ENCODE measurements at places on chromosomes 3 and 15.

DNA sequence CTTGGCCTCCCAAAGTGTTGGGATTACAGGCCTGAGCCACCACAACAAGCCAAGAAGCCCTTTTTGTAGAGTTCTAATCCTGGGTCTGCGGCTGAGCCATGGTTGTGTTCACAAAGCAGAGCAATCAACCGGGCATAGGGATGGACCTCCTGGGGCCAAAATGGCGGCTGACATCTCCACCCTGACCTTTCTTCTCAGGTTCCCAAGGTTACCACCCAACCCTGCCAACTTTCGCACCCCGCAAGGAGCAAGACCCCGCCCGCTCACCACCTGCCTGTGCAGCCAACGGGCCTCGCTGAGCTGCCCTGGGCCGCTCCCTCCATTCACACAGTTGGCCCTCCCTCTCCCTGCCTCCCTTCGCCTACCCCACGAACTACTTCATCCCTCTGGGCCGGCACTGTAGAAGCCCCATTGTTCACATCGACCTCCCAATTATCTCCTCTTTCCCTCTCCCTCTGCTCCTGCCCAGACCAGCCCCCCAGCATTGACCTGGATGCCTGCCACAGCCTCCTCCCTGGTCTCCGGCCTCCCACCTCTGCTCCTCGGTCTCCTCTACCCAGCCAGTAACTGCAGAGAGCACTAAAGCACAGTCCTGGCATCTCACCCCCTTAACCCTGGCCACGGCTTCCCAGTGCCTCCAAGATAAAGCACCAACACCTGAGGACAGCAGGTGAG, 62.0 kb upstream of the TFRC start:
- no peak for DNase-seq

DNA sequence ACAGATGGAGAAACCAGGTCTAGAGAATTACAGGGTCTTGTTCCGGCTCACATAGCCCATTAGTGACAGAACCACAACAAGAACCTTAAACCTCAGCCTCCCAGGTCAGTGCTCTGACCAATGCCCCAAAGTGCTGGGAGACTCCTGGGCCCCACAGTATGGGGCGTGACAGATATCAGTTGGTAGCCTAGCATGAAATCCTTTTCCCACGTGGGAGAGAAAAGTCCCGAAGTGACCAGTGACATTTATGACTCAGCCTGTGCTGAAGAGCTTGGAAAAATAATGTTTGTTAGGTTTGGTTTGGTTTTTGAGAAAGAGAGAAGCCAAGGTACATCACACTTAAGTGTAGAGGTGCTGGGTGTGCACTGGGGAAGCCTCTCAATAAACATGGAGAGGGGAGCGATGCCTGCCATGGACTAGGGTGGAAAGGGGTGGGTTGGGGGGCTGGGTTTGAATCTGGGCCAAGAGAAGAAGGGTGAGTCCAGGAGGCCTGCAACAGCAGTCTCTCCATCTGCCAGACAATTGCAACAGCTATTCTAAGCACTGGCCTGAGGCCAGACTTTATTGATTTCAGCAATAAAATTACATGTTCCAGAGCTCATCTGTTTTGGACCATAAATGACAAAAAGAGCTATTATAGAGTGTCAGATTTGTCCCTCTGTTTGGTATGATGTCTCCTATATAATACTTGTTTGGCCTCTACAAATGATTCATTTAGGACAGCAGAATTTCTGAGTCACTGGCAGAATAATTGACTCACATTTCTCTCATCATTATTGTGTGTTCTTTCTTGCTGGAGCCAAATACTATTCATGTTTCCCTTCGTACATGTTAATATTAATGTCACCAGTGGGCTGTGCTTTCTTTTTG, 43.4 kb downstream of the C2CD4A start:
- DNase-seq: peak; percentile 82

DNA sequence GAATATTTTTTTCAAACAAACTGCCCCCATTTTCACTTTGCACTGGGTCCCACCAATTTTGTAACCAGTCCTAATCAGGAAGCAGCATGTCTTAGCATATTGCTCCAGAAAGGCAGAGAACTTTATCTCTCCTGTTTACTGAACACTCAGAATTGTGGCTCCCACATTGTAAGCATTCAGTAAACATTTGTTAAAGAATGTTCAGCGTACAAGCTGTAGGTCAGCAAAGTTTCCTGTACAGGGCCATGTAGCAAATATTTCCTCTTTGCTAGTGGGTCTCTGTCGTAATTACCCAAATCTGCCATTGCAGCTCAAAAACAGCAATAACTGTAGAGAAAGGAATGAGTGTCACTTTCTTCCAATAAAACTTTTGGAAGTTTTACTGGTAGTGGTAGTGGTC, 393.3 kb downstream of the GRM7 start:
- DNase-seq: no peak

DNA sequence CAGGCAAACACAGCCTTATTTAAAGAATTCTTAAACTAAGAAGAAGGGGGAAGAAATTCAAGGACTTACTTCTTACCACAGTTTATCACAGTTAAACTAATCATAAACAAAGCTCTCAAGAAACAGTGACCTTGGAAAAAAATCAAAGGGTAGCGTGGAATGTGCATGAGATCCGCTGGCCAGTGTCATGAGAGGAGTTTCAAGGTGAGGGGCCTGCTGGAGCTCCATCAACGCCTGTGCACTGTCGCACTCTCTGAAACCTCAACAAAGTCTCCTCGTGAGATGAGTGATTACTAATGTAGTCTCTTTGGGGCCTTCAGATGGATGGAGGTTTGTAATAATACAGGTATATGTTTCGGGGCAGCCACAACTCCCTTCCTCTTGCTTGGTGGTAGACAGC, 28.4 kb upstream of the PRICKLE2 start:
- no peak for DNase-seq

- DNase-seq: no peak
These were observed 187.5 kb upstream of the CNTN3 start for GRCh38 chr3:74801924-74802323.

DNA sequence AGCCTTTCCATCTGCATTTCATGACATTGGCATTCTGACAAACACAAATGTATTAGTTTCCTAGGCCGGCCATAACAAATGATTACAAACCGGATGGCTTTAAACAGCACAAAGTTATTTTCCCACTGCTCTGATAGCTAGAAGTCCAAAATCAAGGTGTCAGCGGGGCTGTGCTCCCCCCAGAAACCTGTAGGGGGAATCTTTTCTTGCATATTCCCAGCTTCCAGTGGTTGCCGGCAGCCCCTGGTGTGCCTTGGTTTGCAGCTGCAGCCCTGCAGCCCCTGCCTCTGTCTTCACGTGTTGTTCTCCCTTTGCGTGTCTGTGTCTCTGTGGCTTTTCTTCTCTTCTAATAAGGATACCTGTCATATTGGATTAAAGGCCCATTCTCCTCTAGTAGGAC, 79.0 kb upstream of the CDV3 start:
- DNase-seq: no peak

DNA sequence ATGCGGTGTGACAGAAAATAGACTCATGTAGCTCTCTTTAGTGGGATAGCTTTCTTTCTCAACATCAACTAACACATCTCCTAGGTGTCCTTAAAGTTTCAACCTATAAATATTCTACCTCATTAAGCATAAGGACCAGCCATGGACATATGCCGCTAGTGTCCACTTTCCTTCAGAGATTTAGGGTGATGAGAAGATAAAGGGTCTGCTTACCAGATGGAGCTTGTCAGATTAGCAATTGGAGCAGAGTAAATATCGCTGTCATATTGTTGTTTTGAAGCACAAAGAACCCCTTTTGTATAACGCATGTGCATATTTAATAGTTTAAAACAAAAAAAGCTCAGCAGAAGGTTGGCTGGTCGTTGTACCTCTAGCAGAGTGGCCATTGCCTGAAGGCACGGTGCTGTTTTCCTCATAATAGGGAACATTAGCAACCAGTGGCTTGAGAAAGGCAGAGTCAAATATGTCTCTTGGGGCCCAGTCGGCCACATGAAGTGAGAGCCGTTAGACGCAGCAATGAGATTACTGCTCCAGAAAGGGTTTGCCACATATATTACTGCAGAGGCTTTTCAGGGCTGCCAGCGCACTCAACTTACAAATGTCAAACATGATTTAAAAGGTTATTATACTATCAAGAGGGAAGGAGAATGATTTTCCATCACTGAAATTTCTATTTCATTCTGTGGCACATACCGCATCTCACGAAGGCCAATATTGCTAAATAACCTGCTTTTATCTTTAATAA, 264.2 kb downstream of the ROBO2 start:
- DNase-seq: no peak

DNA sequence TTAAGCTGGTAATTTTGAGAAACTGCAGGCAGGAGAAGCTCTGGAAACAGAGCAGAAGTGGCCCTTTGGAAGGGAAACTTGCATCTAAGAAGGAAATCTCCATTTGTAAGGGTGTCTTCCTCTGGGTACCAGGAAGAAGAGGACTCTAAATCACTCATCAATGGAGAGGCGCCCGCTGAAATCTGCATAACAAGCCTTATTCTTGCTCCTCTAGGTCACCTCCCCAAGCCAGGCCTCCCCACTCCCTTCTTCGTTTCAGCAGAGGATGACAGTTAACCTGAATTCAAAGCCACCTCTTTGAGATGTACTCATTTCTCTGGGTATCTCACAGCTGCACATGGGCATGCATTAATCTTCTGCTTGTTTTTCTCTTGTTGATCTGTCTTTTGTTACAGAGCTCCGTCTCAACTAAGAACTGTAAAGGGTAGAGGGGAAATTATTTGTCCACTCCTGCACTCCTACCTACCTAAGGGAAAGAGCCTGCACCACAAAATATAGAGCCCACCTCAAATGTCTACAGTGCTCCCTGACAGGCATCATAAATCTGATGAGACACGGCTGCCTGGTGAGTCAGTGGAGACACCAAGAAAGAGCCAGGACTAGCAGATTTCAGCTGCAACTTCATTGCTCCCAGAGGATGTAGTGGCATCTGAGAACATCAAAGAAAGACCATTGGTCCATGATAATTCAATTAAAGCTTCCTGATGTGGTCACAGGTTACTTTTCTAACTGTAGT, 51.5 kb downstream of the GABRB3 start:
- DNase-seq: no peak

GRCh38 chr15:77042955-77043920, 27.7 kb downstream of the TSPAN3 start:
- DNase-seq: no peak
